ENCODE measurements at places on chromosomes 2 and 18.

DNA sequence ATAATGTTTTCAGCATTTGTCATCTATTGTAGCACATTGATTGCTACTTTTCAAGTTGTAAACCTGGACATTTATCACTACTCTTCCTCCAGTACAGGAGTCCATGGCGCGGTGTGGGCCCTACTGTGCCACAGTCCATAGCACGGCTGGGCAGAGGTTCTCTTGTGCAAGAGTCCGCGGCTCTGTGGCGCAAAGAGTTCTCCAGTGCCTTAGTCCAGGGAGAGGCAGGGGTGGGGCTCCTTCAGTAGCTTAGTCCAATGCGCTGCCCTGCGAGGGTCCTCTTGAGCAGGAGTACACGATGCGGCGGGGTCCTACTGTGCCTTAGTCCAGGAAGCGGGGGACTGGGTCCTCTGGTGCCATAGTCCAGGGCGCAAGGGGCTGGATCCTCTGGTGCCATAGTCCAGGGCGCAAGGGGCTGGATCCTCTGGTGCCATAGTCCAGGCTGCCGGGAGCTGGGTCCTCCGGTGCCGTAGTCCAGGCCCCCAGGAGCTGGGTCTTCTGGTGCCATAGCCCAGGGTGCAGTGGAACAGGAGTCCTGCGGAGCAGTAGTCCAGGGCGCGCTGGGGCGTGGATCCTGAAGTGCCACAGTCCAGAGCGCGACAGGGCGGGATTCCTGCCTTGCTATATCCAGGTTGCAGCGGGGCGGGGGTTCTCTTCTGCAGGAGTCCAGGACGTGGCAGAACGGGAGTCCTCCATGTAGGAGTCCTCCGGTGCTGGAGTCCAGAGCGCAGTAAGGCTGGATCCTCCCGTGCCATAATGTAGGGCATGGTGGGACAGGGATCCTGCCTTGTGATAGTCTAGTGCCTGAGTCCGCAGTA, 129.3 kb downstream of the CCDC74A start:
- no peak for DNase-seq

- DNase-seq, result no peak
Observed at GRCh38 chr2:105553538-105554196, 154.8 kb upstream of the FHL2 start.

DNA sequence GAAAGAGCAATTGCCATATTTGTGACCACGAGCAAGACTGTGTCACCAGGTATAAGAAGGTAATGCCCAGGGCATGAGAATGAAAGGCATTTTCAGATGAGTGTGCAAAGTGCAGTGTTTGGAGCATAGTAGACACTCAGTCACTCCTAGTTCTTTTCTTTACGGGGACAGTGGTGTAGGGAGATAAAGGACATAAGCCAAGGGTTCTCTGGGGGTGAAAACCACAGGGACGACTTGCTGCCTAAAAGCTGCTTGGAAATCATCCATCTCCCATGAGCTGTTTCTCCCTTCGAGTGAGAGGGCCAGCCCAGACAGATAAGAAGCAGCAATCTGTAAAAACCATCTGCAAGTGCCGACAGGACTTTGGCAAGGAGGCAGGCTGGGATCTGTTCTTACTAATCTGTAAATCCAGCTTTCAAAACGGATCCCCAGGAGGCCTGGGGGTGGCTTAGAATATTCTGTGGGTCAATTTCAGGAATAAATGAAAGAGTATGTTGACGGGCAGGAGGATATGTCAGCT, 221.6 kb downstream of the LPIN1 start:
- DNase-seq, result no peak

DNA sequence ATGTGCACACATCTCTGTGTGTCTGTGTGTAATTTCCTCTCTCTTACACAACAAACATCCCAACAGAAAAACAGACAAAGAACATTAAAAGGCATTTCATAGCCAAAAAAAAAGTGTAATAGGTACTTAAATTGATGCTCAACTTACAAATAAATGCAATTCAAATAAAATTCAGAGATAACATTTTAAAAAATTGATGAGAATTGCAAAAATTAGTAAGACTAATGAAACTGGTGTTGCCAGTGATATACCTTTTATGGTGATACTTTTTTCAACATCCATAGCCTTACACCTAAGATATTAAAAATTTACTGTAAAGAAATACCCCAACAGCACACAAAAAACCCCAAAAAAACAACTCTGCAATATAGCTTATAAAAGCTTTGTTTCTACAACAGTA, 76.0 kb downstream of the SS18 start:
- DNase-seq, result no peak

DNA sequence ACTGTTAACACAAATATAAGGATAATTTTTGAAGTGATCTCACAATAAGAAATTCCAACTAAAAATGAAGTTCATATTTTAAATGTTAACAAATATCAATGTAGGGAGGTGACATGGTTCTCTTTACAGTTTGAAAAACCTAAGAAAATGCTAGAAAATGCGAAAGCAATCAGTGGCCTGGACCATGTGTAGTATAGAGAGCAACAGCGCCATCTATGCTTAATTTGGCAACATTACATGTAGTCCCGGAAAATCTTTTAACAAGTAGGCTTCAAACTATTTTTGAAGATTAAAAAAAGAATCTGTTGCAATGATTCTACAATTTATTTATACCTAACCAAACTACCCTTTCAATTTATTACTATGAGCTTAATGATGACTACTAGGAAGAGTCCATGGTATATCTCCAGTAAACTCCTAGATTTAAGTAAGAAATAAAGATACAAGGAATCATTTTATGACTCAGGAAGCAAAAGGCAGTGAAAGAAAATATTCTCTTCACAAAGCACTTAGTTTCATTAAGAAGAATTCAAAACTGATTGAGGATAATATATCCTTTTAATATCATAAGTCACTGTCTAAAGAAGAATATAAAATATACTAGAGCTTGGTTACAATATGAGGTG, 33.3 kb downstream of the NDUFA10 start:
- peak; percentile 14 for DNase-seq

DNA sequence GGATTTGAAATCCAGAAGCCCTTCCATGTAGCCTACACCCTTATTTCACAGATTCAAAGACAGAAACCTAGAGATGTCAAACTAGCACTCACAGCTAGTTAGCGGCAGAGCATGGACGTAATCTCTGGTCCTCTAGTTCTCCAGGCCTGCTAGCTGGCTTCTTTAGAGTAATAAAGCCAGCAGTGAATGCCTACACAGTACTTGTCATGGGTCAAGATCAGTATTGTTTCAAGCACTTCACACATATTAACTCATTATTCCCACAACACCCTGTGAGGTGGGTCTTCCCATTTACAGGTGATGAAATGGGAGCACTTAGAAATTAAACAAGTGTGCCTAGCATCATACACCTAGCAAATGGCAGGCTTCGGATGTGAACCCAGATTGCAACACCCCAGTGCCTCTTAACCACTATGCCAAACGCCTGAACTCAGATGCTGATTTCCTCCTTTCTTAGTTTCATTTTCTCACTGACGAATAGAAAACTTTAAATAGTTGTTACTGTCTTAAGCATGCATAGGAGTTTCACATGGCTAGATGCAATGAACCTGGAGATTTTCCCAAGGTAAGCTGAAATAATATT, 14.5 kb upstream of the ZBTB14 start:
- DNase-seq, result no peak

DNA sequence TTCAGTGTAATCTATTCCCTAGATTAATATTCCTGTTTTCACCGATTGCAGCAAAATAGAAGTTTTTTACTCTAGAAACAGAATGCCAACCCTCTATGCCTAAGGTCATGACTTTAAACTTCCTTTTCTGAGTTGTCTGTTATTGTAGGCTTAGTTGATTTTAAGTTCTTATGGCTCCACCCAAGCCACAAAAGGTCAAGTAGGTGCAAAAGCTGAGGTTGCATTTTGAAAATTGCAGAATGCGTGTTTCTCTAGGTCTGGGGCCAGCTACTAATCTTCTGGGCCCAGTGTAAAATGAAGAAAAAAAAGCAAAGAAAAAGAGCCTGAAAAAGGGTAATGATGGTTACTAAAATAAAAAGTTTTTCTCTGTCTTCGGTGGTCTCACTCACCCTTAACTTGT, 635.7 kb upstream of the FAM98A start:
- DNase-seq, result no peak

All from AG09319 (cell line).